ENCODE measurements at places on chromosomes 3 and 15.

DNA sequence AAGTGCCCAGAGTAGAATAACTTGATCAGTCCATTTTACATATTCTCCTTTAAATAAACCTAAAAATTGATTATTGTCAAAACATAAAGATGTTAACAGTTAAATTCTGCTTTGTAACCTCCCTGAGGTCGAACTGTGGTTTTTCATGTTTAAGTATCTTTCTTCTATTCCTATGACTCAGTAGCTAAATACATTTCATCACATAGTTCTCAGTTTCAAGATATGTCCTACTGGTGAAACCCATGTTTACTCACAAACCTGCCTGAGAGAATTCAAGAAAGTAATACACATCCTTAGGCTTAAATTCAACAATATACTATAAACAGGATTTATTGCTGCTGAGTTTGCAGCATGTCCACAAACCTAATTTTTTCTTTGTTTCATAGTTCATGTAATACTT is 692.9 kb downstream of the ZPLD1 start:
- H3K4me3 ChIP-seq = no peak overlapping the region
- no peak for DNase-seq
- H3K27ac ChIP-seq = no peak overlapping the region
- no peaks in the 10 kb centered on the region for H3K27me3 ChIP-seq
- peaks cover 4% of the 10 kb centered on the region for H3K4me1 ChIP-seq

DNA sequence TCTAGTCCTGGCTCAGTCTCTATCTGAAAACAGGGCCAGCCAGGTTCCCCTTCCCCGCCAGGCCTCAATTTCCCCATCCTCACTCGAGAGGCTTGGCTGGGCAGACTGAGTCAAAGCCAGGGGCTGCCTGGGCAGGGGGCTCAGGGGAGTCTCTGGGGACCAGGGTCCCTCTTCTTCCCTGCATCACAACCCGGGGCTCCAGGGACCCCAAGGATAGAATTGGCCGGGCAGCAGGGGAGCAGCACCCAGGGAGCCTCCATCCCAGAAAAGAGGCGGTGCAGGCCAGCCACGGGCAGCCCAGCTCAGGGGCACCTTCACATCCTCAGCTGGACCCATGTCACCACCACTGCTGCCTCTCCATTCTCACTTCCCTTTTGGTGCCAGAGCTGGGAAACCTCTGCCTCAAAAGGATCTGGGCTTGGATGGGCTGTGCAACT is 13.3 kb upstream of the PLXND1 start:
- no peak overlapping the region for H3K4me3 ChIP-seq
- no peaks in the 10 kb centered on the region for H3K36me3 ChIP-seq
- DNase-seq = no peak
- no peaks in the 10 kb centered on the region for H3K27me3 ChIP-seq
- H3K27ac ChIP-seq = no peak overlapping the region

DNA sequence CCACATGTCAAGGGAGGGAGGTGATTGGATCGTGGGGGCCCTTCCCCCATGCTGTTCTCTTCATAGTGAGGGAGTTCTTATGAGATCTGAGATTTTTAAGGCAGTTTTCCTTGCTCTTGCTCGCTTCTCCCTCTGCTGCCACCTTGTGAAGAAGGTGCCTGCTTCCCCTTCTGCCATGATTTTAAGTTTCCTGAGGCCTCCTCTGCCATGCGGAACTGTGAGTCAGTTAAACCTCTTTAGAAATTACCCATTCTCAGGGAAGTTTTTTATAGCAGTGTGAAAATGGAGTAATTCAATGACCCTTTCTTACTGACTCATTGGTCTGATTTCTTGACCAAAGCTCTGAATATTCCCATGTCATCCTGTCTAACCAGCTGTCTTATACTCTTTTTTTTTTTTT is 484.4 kb upstream of the TPRG1 start:
- no peaks in the 10 kb centered on the region for H3K27me3 ChIP-seq
- H3K4me3 ChIP-seq = no peak overlapping the region
- H3K4me1 ChIP-seq = peaks cover under 1% of the 10 kb centered on the region
- DNase-seq = no peak

DNA sequence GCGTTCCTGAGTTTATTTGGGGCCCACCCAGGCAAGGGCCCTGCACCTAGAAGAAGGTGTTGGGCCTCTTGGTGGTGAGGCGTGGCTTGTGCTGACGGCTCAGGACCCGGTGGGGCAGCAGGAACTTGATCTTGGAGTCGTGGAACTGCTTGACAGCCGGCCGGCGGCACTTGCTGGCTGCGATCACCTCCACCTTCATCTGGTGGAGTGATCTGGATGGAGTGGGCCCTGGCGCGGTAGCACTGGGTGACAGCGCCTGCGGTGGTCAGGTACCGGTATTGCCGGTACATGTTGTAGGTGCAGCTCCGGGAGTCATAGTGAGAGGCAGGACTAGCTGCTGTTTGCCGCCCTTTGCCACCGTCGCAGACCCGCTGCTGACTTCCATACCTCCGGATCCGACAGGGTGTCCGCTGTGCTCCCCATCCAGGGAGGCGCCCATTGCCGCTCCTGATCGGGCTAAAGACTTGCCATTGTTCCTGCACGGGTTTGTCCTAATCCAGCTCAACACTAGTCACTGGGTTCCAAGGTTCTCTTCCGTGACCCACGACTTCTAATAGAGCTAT is 136.8 kb downstream of the ANO10 start:
- H3K36me3 ChIP-seq = peaks cover 5% of the 10 kb centered on the region
- H3K27me3 ChIP-seq = no peaks in the 10 kb centered on the region
- H3K4me3 ChIP-seq = no peak overlapping the region

DNA sequence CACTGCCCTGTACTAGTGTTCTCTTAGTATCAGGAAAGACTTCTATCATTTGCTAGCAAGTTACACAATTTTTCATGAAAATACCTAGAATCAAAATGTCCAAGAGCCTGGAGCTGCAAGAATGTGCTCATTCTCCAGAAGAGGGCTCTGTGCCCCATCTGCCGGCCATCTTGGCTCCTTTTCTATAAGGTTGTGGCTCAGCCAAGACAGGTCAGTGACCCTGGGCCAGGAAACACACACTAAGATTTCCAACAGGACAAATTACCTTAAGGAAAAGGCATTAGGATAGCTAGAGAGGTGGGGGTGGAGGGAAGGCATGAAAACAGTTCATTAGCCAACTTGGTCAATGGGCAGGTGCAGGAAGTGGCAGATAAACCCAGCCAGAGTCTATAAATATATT is 20.7 kb downstream of the TIMP4 start:
- no peak overlapping the region for H3K27ac ChIP-seq
- H3K27me3 ChIP-seq = no peaks in the 10 kb centered on the region
- H3K36me3 ChIP-seq = no peaks in the 10 kb centered on the region
- H3K4me3 ChIP-seq = no peak overlapping the region
- DNase-seq = no peak

- no peak overlapping the region for H3K4me3 ChIP-seq
- H3K27ac ChIP-seq = no peak overlapping the region
- peaks cover 3% of the 10 kb centered on the region for H3K27me3 ChIP-seq
- no peaks in the 10 kb centered on the region for H3K4me1 ChIP-seq
Measured at GRCh38 chr15:26807517-26808427, 34.9 kb upstream of the GABRB3 start.

- H3K4me3 ChIP-seq = no peak overlapping the region
- no peaks in the 10 kb centered on the region for H3K27me3 ChIP-seq
- H3K4me1 ChIP-seq = peaks cover 20% of the 10 kb centered on the region
- no peak overlapping the region for H3K27ac ChIP-seq
- H3K36me3 ChIP-seq = no peaks in the 10 kb centered on the region
Measured at GRCh38 chr15:95733931-95734330, 596.6 kb upstream of the NR2F2 start.

GRCh38 chr3:182862159-182862860 is 69.0 kb downstream of the ATP11B start:
- H3K36me3 ChIP-seq = peaks cover 23% of the 10 kb centered on the region
- H3K4me1 ChIP-seq = no peaks in the 10 kb centered on the region
- no peaks in the 10 kb centered on the region for H3K27me3 ChIP-seq
- DNase-seq = no peak
- no peak overlapping the region for H3K27ac ChIP-seq
- H3K4me3 ChIP-seq = no peak overlapping the region

DNA sequence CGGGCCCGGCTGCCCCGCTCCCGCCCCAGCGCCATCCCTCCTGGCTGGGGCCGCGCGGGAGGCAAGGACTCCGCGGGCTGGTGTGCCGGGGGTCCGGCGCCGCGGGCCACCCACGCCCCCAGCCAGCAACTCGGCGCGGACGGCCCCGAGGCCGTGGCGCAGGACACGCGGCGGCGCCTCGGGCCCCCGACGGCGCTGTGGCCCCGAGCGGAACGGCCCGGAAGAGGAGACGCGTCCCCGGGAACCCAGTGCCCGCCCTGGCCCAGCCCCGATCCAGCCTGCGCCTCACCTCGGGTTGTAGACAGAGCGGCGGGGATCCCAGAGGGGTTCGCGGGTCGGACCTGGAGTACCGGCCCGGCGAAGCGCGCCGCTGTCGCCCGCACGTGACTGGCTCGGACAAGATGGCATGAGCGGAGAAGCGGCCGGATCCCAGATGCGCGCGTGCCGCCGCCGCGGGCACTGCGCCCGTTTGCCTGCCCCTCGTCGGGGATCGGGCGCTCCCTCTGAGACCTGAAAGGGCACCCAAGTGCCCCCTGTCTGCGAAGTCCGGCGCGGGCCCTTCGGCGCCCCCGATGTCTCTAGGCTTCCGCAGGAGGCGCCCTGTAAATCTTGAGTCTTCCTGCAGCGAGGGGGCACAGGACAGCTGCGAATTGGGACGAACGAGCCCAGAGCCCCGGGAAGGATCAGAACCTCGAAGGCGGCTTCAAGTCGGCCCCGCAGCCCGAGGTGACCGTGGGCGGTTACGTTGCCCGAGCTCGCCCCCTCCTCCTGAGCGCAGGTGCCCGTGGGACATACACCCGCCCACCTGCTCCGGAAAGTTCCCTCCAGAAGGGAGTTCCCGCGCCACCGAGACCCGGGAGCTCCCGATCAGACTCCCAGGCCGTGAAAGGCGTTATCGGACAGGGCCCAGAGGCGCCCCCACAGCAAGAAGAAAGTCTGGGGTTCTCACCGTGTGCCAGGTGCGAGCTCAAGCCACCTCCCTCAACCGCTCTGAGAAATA is 598 bp upstream of the SFMBT1 start:
- peaks cover 66% of the 10 kb centered on the region for H3K27me3 ChIP-seq
- H3K4me1 ChIP-seq = peaks cover 10% of the 10 kb centered on the region
- peak; percentile 54 for DNase-seq
- H3K4me3 ChIP-seq = peak overlapping the region; percentile 64
- H3K27ac ChIP-seq = peak overlapping the region; percentile 40

DNA sequence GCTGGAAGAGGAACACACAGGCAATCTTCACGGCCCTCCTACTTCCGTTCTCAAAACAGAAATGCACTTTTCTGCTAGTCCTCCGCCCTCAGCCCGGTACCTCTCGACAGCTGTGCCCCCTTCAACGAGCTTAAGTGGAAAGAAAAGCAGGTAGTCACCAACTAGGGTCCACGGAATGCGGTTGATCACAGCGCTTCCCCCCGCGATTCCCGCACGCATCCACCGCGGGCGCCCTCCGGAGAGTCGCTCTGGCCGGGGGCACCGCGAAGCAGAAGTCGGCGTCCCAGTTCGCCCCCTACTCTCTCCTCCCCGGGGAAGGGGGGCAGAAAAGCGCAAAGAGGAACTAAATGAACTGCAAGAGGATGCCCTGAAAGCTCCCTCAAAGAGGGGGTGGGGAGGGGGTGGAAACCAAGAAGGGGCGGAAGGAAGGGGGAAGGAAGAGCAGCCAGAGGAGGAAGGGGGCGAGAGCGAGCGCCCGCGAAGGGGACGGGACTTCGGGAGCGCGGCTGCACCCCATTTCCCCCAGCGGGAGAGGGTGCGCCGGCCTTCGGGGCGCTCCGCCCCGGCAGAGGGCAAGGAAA is 738 bp downstream of the ACAP2 start:
- peaks cover 23% of the 10 kb centered on the region for H3K4me1 ChIP-seq
- no peaks in the 10 kb centered on the region for H3K27me3 ChIP-seq
- H3K4me3 ChIP-seq = peak overlapping the region; percentile 87
- peak overlapping the region; percentile 96 for H3K27ac ChIP-seq
- H3K36me3 ChIP-seq = no peaks in the 10 kb centered on the region

DNA sequence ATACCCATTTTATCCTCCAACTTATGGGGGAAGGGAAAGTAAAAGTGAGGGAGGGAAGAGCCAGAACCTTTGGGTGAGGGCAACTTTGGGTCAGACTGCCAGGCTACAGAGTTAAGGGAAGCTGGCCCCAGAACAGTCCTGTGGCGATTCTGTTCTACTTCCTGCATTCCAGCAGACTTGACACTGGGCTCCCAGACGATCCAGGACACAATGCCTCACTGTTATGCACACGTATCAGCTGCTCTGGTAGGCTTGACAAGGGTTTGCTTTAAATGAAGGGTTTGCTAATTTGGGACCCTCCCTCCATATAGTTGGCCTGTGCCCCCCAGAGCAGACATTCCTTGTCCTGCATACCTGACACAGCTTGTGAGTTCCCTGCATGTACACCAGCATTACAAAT is 10.7 kb downstream of the GORASP1 start:
- no peak for DNase-seq
- H3K4me3 ChIP-seq = no peak overlapping the region
- H3K27me3 ChIP-seq = no peaks in the 10 kb centered on the region
- H3K36me3 ChIP-seq = peaks cover 26% of the 10 kb centered on the region
- H3K27ac ChIP-seq = peak overlapping the region; percentile 85
- H3K4me1 ChIP-seq = peaks cover 7% of the 10 kb centered on the region

- H3K4me3 ChIP-seq = no peak overlapping the region
- no peak overlapping the region for H3K27ac ChIP-seq
- peaks cover 10% of the 10 kb centered on the region for H3K4me1 ChIP-seq
- no peak for DNase-seq
- H3K27me3 ChIP-seq = no peaks in the 10 kb centered on the region
- peaks cover 8% of the 10 kb centered on the region for H3K36me3 ChIP-seq
Measured at GRCh38 chr3:150740733-150741496, 22.1 kb downstream of the SIAH2 start.

DNA sequence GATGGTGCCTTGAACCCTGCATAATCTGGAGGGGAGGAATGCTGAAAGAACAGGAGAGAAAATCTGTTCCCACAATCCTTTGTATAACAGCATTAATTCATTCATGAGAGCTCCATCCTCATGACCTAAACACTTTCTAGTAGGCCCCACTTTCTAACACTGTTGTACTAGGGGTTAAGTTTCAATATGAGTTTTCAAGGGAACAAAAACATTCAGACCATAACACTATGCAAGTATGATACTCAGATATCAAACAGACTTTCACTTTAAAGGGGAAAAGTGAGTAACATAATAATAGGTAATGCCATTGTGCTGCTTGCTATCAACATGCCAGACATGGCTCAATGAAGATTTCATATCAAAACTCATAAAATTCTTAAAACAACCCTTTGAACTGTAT is 32.4 kb upstream of the PLSCR2 start:
- DNase-seq = no peak
- H3K27me3 ChIP-seq = no peaks in the 10 kb centered on the region
- H3K36me3 ChIP-seq = no peaks in the 10 kb centered on the region
- H3K4me3 ChIP-seq = no peak overlapping the region
- H3K4me1 ChIP-seq = peaks cover 6% of the 10 kb centered on the region

- H3K27ac ChIP-seq = no peak overlapping the region
- H3K36me3 ChIP-seq = no peaks in the 10 kb centered on the region
- H3K27me3 ChIP-seq = peaks cover 32% of the 10 kb centered on the region
- H3K4me3 ChIP-seq = no peak overlapping the region
- no peaks in the 10 kb centered on the region for H3K4me1 ChIP-seq
Measured at GRCh38 chr15:43230640-43231115, 9.9 kb upstream of the EPB42 start.

All from mesothelial cell of epicardium (in vitro differentiated cells).